ENCODE measurements at places on chromosomes 1 and 21.

GRCh38 chr1:34322969-34323368 is 146.3 kb downstream of the C1orf94 start:
- no peak for DNase-seq

GRCh38 chr1:2984399-2985061 is 36.7 kb upstream of the ACTRT2 start:
- DNase-seq: no peak

DNA sequence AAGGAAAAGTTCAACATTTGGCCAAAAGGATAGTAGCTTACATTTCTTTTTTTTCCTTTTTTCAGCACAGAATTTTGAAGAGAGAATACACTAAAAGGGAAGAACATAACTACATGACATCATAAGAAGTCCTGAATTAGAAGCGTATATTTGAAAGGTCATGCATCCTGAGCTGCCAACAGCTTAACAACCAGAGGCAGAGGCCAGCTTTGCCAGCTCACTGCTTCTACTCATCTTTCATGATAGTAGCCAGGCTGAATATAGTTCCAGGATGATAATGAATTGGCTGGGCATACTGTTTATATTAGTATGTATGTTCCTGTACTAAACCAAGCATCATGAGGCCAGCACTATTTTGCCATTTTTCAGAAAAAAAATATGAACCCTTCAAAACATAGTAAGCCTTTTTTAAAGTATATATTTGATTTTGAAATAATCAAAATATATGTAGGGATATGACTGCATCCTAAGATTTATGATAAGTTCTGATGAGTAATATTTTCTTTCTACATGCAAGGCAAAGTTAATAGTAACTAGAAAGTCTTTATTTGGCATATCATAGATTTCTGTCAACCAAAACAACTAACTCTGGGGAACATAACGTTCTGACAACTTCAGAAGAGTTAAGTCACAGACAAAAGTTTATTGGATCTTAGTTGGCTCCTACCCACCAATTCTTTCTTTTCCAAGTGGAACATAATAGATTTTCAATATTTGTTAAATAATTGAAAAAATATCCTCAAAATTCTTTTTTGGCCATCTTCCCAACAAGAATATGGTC is 123.2 kb downstream of the DPYD start:
- no peak for DNase-seq

DNA sequence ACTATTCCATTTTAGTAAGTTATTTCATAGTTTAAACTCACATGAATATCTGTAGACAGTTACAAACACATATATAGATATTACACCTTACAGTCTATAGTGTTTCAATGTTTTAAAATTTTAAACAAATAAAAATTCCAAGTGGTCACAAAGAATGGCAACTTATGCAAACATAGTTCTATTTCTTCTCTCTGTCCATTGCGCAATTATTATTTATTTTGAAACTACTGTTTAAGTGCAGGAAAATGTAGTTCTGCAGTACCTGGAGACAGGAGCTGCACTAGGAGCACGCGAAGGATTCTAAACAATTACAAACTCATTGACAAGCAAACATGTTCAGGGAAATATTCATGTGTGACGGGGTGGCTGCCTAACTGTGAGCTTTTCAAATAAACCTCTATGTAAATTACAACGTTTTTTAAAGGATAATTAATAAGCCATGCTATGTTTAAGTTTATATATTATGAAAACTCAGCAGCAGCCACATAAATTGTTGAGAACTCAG is 312.0 kb upstream of the DUSP10 start:
- no peak for DNase-seq

DNA sequence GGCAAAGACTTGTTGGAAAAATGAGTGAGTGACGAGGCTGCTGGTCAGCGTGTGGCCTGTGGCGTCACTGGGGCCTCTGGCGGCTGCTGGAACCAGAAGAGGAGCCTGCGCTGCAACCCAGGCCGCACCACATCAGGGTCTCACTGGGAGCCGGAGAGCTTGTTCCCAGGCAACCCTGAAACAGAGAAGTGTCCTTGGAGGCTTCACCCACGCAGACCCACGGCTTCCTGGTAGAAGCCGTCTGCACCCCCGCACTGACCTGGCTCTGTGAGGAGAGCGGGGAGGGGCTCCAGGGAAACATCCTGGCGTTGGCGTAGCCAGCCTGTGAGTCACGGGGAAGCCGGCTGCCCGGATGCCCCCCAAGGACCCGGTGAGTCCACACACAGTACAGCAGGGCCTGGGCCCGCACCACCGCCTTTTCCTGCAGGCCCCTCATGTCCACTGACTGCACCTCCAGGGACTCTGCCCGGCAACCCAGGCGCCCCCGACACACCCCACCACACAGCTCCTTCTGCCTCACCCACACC is 57.4 kb downstream of the COL6A1 start:
- no peak for DNase-seq

DNA sequence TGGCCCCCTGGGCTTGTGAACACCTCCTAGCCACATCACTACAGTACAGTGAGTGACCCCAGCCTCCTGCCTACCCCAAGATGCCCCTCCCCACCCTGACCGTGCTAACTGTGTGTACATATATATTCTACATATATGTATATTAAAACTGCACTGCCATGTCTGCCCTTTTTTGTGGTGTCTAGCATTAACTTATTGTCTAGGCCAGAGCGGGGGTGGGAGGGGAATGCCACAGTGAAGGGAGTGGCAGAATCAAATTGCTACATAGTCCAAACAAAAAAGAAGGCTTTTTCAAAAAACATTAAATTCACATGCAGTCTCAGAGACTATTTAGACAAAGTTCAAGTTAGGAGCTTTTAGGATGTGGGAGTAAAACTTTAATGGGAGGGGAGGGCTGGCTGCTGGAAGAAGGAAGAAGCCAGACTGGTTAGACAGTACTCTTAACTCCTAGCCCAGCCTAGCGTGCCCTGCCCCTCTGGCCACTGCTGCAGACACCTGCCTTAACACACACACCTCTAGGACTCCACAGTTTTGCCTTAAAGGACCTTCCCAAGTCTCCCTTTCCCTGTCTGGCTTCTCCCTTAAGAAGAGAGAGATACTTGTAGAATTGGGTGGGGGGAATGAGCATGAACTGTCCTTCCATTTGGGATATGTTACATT is 9.4 kb downstream of the PEA15 start:
- no peak for DNase-seq

DNA sequence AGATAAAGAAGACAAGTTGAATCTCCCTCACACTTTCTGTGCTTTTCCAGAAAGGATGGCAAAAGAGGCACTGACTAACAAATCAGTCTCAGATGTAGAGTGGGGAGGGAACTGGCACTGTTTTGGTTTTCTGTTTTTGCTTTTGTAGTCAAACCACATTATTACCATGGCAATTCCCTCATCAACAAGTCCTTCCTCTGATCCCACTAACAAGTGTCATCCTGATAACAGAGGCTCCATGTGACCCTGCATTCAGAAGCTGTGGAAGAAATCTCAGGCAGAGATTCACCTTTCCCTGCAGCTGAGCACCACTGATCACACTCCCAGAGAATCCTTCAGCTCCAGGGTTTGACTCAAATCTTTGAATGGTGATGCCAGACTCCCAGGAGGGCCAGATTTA is 203.4 kb downstream of the TNR start:
- no peak for DNase-seq

DNA sequence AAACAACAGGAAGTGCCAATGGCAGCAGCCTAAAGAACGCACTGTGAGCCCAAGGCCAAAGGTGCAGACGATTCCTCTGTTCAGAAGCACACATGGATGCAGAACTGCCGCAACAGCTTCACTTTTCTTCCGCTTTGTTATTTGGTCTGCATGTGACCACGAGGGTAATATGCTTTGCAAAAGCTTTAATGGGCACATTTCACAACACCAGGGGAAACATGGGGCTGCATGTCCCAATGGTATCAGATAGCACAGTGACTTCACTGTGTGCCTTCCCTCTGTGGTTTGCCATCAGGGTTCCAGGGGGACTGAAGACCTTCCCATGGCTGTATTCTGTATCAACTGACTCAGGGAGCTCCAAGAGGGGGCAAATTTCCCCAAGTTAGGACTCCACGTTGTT is 28.3 kb downstream of the THAP3 start:
- no peak for DNase-seq

DNA sequence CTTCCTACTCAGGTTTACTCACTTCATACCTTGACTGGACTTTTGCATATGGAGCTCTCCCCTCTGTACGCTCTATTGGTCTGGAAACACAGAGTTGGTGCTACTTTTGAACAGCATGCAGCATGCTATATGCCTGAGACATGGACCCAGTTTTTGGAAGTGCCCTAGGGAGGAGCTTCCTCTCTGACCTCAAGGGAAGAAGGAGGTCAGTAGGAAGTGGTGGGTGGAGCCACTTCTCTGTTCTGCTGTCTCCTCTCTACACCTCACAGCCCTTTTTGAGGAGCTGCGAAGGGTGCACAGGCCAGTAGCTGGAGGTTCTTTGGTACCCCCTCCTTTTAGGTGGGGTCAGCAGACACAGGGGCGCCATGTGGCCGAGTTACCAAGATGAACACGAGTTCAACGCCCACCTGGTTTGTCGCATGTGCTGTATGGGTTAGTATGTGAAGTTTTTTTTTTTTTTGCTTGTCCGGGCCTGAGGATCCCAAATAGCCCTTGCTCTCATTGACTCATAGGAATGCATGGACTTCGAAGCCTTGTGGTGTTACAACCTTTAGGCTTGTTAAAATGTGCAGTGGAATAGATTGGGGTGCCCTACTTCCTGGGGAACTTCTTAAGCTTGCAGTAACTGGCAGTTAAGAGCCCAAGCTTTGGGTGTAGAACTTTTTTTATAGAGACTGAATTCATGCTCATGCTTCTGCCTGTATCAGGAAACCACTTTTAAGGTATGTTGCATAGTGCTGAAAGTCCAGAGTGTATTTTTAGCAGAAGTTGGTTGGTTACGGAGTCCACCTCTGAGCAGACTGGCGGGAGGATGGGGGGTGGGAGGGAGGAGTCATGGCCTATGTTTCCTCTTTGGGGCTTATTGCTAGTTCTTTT is 10.7 kb downstream of the MACF1 start:
- DNase-seq: no peak

GRCh38 chr1:110173466-110174105 is 23.3 kb downstream of the SLC6A17 start:
- DNase-seq: no peak
